NCI-H82 (cell line): ENCODE measurements at places on chromosomes 13 and 19.
A peak's percentile ranks its signal among the peaks of the same experiment; 100 is the strongest.

DNA sequence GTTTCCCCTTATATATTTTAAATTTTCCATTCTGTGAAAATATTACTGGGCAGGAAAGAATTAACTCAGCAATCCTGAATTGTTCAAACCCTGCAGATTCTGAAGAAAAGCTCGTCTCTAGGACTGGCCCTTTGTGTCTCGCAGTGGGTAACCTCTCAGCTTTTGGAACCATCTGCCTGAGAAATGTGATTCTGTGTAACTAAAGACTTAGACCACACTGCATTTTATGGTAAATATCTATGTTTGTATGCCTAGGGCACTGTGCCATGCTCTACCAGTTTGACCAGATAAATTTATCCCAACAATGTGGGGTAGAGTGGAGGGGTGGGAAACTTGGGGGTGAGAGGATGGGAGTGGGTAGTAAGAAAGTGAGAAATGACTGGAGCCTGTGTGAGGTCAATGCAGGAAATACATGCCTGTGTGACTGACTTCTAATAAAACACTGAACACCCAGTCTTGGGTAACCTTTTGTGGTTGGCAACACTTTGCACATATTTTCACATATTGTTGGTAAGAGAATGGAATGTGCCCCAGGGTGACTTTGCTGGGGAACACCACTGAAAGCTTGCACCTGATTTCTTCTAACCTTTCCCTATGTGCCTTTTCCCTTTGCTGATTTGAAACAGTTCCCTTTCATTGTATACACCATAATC, 1181.9 kb downstream of the OLFM4 start:
- no peak for DNase-seq

GRCh38 chr19:29564574-29565005, 38.8 kb downstream of the VSTM2B start:
- no peak for DNase-seq

GRCh38 chr13:107104631-107105030, 536.7 kb upstream of the ARGLU1 start:
- DNase-seq: no peak

GRCh38 chr13:114019367-114019766, 45.5 kb upstream of the C13orf46 start:
- DNase-seq: peak; percentile 45

GRCh38 chr13:27481766-27482165, 31.4 kb upstream of the MTIF3 start:
- DNase-seq: peak; percentile 74

GRCh38 chr19:31583148-31583547, 233.9 kb upstream of the TSHZ3 start:
- no peak for DNase-seq
